HS-5 (cell line): ENCODE measurements at places on chromosomes 13 and 19.

GRCh38 chr13:40612041-40612440 is 54.4 kb downstream of the FOXO1 start:
- DNase-seq, result no peak

- DNase-seq, result no peak
These were observed 179.7 kb upstream of the ZNF507 start for GRCh38 chr19:32165750-32166149.

DNA sequence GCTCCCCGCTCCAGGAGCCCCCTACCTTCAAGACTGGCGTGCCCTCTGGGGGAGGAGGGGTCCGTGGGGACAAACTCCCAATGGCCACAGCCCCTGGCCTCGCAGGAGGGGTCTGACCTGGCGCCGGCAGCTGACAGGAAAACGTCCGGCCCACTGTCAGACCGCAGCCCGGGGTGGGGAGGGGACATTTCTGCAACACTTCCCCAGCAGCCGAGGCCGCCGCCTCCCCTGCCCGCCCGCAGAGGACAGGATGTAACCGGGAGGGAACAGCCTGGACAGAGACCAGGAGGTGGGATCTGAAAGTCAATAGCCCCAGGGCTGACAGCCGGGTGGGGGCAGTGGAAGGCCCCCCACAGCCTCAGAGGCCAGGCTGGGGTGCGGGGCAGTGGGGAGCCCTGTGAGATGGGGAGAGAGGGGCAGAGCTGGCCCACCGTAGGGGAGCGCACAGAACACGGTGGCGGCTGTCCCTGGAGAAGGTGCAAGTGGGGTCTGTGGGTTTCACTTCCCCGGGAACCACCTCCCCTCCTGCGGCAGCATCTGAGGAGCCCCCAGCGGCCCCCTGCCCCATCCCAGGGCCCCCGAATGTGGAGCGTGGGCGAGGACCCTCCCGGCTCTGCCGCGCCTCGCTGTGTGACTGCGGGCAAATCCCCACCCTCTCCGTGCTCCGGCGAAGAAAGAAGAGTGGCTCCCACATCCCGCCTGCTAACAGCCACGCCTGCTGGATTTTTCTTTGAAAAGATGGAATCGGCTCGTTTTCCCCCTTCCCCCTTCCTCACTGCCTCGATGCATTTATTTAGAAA is at the start of gene PEAK3:
PEAK3 (minus strand) TSS at position 114 of the 800 bp plus-strand sequence. CDS start 1,244 bp downstream, outside the sequence.
- DNase-seq, result no peak

- DNase-seq, result no peak
These were observed 33.0 kb downstream of the GJA3 start for GRCh38 chr13:20127562-20128458.

DNA sequence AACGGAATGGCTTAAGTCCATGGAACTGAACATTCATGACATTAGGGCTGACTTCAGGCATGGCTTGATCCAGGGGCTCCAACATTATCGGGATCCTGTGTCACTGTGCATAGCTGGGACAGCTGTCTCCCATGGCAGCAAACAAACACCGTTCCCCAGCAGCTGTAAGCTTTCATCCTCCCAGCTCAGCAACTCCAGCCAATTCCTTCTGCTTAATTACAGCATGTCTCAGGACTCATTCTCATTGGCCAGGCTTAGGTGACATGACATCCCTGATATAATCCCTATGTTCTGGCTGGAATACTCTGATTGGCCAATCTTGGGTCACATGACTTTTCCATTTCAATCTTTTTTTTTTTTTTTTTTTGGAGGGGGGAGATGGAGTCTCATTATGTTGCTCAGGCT is 10.9 kb upstream of the TLE5 start:
- no peak for DNase-seq

DNA sequence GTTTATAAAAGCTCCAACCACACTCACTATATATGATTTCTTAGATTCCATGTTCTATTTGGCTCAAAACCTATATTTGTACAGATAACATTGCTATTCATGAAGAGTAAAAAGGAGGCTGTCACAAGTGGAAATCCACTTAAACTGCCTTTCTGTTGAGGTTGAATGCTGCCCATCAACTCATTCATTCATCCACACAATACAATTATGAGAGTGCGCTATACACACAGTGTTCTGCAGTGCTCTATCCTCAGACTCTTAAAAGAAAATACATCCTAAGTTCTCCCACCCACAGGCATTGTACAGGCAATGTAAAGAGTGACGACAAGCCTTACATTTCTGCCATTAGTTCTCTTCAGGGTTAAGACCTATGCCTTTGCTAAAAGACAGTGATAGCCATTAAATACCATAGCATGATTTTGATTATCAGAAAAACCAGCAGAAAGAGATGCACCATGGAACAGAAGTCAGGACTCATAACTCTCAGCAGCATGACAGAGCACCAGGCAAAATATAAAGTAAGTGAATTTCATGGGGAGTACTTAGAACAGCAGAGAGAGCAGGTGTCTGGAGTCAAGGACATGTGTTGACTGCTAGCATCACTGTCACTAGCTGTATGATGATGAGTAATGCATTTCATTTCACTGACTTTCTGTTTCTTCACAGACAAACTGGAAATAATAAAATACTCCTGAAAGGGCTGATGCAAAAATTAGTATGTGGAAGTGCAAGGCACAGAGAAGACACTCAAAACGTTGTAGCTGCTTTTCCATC is 218.0 kb downstream of the RBM26 start:
- no peak for DNase-seq

GRCh38 chr13:98098516-98098915 is 44.4 kb upstream of the FARP1 start:
- peak; percentile 32 for DNase-seq

GRCh38 chr19:5058521-5059212 is 89.8 kb downstream of the KDM4B start:
- DNase-seq, result no peak

DNA sequence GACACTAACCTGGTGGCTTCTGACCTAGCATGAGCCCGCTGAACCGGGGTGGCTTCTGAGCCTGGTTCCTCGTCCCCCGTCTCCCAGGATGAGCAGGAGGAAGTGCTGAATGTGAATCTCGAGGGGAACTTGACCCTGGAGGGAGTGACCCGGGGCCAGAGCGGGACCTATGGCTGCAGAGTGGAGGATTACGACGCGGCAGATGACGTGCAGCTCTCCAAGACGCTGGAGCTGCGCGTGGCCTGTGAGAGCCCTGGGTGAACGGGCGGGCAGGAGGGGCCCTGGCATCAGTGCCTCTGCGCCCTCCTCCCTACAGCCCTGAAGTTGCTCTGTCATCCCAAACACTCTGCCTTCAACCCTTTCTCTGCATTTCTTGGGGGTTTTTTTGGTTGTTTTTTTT is 5.6 kb downstream of the BCAM start:
- no peak for DNase-seq

DNA sequence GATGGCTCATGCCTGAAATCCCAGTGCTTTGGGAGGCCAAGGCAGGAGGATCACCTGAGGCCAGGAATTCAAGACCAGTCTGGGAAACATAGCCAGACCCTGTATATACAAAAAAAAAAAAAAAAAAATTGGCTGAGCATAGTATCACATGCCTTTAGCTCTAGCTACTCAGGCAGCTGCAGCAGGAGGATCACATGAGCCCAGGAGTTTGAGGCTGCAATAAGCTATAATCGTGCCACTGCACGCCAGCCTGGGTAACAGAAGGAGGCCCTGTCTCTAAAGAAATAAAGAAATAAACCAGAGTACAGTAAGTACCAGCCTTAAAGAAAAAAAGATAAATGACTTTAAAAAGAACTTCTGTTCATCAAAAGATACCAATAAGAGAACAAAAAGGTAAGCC is 52.9 kb downstream of the FAM124A start:
- no peak for DNase-seq

GRCh38 chr13:110423689-110424302 is 116.7 kb downstream of the COL4A2 start:
- no peak for DNase-seq

GRCh38 chr19:17332677-17333581 is 1.7 kb downstream of the ANO8 start:
- DNase-seq, result no peak

DNA sequence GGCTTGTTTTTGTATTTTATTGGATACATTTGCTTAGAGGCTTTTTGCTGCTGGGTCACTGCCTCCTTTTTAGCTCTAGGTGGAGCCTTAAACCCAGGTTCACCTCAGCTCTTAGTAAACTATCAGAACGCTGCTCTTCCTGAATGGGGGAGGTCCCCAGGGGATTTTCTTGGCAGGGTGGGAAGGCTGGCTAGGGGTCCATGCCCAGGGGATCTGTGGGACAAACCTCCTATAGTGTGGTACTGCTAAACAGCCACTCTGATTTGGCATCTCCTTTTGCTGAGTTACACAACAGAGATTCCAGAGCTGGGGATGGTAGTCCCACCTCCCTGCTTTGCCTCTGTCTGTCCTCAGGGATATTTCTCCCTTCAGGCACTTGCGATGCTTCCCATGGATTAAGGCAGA is 204.9 kb downstream of the ZIC5 start:
- no peak for DNase-seq

DNA sequence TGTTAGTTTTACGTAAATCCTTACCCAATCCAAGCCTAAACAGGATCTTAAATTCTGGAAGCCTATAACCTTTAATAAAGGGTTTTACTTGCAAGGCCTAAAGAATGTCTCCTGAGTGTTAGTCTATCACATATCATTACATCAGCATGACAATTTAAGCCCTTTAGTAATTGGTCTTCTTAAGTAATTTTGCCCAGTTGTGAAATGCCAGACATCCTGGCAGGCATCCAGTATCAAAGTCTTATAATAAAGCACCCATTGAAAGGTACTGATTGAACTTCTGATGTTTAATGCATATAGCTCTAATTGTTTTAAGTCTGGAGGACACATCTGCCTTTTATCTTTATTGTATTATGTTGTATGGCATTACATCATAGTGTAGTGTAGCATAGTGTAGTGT is 1078.9 kb downstream of the SLITRK1 start:
- DNase-seq, result peak; percentile 2

DNA sequence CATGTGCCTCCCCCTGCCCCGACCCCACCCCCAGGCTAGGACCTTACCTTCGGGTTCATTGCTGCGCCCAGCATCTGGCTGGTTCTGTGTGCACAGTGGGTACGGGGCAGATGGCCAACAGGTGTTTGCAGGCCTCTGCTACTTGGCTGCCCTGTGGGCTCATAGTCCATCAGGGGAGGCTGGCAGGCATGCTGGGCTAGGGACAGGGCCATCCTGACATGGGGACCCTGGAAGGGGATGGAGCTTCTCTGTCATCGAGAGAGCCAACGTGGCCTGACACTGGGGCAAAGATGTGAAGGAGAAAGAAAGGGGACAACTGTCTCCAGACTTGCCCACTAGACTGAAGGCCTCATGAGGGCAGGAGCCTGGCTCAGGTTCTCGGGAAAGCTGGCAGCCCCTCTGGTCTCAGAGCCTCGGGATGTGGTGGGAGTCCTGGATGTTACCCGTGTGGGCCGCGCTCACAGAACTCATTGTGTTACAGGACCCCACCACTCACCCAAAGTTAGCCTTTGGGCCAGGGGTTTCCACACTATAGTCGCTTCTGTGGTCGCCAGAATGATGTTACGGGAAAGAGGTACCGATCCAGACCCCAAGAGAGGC is 4.7 kb downstream of the ZNF536 start:
- no peak for DNase-seq

DNA sequence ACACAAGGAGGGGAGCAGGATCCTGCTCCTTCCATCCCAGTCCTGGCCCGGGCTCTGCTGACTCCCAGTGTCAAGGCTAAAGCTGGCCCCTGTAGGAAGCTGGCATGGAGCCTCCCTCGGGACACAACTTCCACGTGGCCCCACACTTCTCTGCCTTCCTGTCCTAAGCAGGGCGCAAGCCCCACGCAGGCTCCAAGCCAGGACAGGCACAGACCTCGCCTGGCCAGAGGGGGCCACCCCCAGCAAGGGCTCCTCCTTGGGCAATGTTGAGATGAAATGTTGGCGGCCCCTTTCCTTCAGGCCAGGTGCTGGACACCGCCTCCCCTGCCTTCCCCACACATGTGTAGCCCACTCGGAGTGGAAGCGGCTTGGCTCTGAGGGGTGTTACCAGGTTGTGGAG is 66.6 kb downstream of the COL4A1 start:
- no peak for DNase-seq

- peak; percentile 30 for DNase-seq
These were observed 18.3 kb downstream of the PABPC3 start for GRCh38 chr13:25114220-25114619.

GRCh38 chr19:41364524-41365391 is 809 bp upstream of the B9D2 start:
- DNase-seq, result no peak

DNA sequence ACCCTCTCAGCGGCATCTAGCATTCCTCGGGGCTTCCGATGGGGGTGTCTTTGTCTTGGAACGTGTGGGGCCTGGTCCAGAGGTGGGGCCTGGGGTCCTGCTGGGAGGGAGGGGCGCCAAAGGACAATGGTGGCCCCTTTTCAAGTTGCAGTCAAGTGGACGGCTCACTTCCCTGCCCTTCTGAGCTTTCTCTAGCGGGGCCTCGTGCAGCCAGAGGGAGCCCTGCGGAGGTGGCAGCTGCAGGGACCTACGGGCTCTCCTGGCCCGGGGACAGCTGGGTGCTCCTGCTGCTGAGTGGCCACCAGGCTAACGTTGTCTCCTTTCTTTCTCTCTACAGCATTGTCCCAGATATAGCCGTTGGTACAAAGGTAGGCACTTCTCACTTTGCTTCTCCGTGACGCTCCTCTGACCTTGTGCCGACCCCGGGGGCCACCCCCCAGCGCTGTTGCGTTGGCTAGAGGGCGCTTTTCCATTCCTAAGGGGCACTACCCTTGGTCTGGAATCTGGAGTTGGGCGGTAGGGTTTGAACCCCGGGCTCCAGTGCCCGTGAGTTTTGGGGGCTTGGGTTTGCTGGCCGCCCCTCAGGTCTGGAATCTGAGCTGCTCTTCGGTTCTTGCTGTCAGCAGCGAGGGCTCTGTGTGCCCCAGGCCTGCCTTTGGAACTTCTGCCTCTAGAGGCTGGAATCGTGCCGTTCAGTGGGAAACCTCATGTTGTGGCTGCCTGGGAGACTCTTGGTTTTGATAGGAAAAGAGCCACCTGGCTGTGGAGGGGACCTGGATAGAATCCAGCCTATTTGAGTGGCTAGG is 2.0 kb downstream of the PTBP1 start:
- no peak for DNase-seq

GRCh38 chr19:19274716-19275565 is 1.8 kb upstream of the TM6SF2 start:
- DNase-seq, result no peak

- DNase-seq, result no peak
These were observed 5.0 kb downstream of the PTOV1 start for GRCh38 chr19:49855676-49856573.

GRCh38 chr13:27334774-27335435 is 64.3 kb downstream of the RASL11A start:
- no peak for DNase-seq

- peak; percentile 28 for DNase-seq
These were observed 11.3 kb downstream of the LILRB4 start for GRCh38 chr19:54674021-54674617.

- DNase-seq, result no peak
These were observed 62.4 kb upstream of the SERP2 start for GRCh38 chr13:44311011-44311780.
